Sigmoid colon (tissue), 7 donors: ENCODE measurements at places on chromosomes 7 and 10. TPM values are rescaled to one million over a fixed set of nuclear protein-coding genes. Genes with fewer than 3 reads are reported as not detected.

GRCh38 chr7:1912593-1913465 lies 242.8 kb downstream of the ELFN1 start:
- H3K4me3 ChIP-seq: no peak overlapping the region
- no peak for DNase-seq
- H3K27ac ChIP-seq: no peak overlapping the region

DNA sequence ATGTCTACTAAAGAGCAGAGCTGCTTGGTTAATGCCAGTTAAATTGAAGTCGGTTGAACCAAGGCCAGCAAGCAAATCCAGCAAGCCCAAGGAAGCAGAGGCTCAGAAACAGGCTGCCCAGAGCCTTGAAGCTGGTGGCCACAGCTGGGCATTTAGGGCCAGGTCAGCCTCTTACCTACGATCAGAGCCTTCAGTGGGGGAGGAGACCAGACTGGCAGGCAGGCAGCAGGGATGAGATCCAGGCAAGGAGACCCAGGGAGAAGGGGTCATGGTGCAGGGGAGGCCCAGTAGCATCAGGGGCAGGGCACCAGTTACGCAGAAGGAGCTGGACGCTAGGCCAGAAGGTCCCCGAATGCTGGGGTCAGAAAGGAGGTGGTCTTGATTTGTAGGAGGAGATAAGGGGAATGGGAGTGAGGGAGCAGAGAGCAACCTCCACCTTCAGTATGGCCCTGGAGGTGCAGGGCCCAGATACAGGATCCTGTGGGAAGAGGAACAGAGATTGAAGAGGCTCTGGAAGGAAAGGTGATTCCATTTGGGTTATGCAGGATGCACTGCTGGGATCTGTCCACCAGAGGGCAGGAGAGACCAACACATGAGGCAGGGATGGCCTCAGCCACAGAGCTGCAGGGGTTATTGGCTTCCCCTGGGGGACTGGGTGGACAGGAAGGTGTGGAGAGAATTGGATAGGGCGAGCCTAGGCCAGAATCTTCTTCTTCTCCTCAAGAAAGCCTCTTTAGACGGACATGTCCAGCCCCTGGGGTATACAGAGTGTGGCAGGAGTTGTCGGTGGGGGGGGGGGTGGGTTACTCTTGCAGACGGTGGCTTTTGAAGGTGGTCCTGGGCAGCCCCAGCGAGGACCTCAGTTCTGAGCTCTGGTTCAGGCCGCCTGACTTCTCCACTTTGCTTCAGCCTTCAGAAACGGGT lies 132.6 kb upstream of the PODXL start:
- peaks cover 45% of the 10 kb centered on the region for H3K27me3 ChIP-seq
- no peak overlapping the region for H3K4me3 ChIP-seq

DNA sequence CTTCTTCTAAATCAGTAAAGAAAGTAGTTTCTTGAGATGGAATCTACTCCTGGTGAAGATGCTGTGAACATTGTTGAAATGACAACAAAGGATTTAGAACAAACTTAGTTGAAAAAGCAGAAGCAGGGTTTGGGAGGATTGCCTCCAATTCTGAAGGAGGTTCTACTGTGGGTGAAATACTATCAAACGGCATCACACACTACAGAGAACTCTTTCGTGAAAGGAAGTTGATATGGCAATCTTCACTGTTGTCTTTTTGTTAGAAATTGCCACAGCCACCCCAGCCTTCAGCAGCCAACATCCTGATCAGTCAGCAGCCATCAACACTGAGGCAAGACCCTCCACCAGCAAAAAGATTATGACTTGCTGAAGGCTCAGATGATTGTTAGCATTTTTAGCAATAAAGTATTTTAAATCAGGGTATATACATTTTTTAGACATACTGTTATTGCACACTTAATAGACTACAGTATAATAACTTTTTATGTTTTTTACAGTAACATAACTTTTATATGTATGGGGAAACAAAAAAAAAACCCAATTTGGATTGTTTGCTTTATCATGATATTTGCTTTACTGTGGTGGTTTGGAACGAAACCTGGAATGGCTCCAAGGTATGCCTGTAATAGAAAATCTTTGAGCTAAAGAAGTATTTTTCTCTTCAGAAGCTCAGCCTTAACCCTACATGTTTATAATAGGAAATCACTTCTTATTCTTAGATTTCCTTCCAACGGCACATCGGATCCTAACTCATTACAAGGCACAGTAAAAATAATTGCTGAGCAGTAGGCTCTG lies 257.3 kb downstream of the LRMDA start:
- DNase-seq: no peak
- H3K36me3 ChIP-seq: no peaks in the 10 kb centered on the region
- peaks cover 6% of the 10 kb centered on the region for H3K4me1 ChIP-seq
- no peak overlapping the region for H3K27ac ChIP-seq

GRCh38 chr10:111473361-111473760 lies 396.5 kb downstream of the ADRA2A start:
- H3K4me3 ChIP-seq: no peak overlapping the region
- no peaks in the 10 kb centered on the region for H3K27me3 ChIP-seq
- no peak overlapping the region for H3K27ac ChIP-seq
- no peaks in the 10 kb centered on the region for H3K36me3 ChIP-seq

GRCh38 chr7:82435769-82436168 lies 7.8 kb downstream of the CACNA2D1 start:
- no peak for DNase-seq
- no peaks in the 10 kb centered on the region for H3K4me1 ChIP-seq
- no peak overlapping the region for H3K4me3 ChIP-seq
- no peaks in the 10 kb centered on the region for H3K27me3 ChIP-seq

- peaks cover 22% of the 10 kb centered on the region for H3K4me1 ChIP-seq
- DNase-seq: no peak
- H3K36me3 ChIP-seq: no peaks in the 10 kb centered on the region
- H3K27ac ChIP-seq: no peak overlapping the region
- no peak overlapping the region for H3K4me3 ChIP-seq
- H3K27me3 ChIP-seq: no peaks in the 10 kb centered on the region
Measured at GRCh38 chr7:133650069-133650468, 397.2 kb downstream of the EXOC4 start.

DNA sequence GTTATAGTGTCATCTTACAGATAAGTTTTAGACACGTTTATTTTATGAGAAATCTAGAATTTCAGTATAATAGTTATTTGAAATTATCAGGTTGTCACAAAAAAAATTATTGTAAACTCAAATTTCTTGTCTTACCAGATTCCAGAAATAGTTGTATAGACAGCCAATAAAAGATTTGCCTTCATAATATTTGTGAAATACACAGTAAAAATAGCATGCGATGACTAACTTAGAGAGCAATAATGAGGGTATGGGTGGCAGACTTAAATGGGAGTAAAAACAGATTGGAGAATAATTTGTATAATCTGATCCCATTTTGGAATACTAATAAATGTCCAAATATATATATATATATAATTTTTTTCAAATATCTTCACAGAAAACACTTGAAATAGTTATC lies 687.5 kb upstream of the LRRTM3 start:
- H3K4me3 ChIP-seq: no peak overlapping the region

- peaks cover 10% of the 10 kb centered on the region for H3K4me1 ChIP-seq
- no peak overlapping the region for H3K4me3 ChIP-seq
- H3K27me3 ChIP-seq: no peaks in the 10 kb centered on the region
- DNase-seq: no peak
- H3K27ac ChIP-seq: no peak overlapping the region
Measured at GRCh38 chr7:80288175-80289122, 153.8 kb downstream of the GNAI1 start.

GRCh38 chr7:140417456-140418155 lies 13.7 kb downstream of the RAB19 start:
- no peaks in the 10 kb centered on the region for H3K4me1 ChIP-seq
- no peak overlapping the region for H3K27ac ChIP-seq

DNA sequence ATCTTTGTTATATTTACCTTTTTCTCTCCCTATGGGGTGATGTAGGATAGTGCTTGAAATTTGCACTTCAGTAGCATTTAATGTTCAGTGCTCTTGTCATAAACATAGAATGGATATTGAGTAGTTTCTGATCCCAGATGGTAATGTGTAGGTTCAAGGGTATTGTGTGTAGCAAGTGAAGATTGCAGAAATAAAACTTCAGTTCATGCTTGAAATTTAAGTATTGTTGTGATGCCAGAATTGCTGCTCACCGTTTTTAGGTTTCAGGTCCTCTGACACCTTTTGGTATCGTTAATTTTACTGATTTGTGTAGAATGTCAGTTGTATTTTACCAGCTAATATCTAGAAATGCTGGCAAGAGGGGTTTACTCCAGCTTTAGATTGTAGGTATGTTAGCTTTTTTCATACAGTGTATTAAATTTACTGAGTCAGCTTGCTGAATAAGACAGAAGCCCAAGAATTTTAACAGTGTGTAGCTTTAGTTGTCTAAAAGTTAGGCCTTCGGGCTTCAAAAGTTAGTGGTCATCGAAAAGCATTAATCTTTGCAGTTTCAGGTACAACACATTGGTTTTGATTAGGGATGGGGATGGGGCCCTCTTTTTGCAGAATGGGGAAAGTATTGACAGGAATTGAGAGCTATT lies 1.9 kb downstream of the PTEN start:
- no peak for DNase-seq
- peaks cover 16% of the 10 kb centered on the region for H3K4me1 ChIP-seq
- peak overlapping the region; percentile 97 for H3K4me3 ChIP-seq
- H3K27ac ChIP-seq: peak overlapping the region; percentile 99
- H3K27me3 ChIP-seq: no peaks in the 10 kb centered on the region
- no peaks in the 10 kb centered on the region for H3K36me3 ChIP-seq

GRCh38 chr10:69043931-69044531 lies 43.9 kb upstream of the SRGN start:
- H3K27ac ChIP-seq: no peak overlapping the region
- no peak for DNase-seq
- H3K27me3 ChIP-seq: no peaks in the 10 kb centered on the region
- H3K36me3 ChIP-seq: no peaks in the 10 kb centered on the region

DNA sequence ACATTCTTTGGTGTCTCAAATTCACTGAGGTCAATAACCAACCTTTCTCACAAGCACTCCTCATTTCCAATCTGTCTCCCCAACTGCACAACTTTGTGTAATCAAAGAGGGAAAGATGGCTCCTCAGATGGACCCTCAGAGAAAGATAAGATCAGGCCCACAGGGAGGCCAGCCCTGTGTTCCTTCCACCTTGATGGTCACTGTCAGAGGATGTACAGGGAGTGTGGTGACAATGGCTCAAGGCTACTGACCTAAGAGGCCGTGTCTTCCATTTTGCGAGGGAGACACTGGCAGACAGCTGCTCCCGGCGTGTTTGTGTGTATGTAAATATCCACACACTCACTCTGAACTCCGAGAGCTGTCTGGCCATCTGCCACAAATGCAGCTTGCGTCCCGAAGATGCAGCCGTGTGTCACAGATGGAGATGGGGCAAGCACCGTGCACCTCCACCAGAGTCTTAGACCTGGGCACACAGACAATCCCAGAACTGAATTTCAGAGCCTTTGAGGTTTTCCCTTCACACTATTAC lies 712.1 kb upstream of the NRP1 start:
- H3K27ac ChIP-seq: no peak overlapping the region
- DNase-seq: no peak
- H3K27me3 ChIP-seq: no peaks in the 10 kb centered on the region
- H3K4me1 ChIP-seq: no peaks in the 10 kb centered on the region
- no peak overlapping the region for H3K4me3 ChIP-seq
- no peaks in the 10 kb centered on the region for H3K36me3 ChIP-seq

Gene RNF148
- 0.36 TPM for total RNA-seq

Gene SMNDC1
- 19.7 TPM for total RNA-seq

Gene IFIT2
- total RNA-seq: 3.6 TPM

GRCh38 chr7:28318101-28318762 lies 94.1 kb upstream of the CREB5 start:
- H3K36me3 ChIP-seq: no peaks in the 10 kb centered on the region
- no peaks in the 10 kb centered on the region for H3K27me3 ChIP-seq
- no peak overlapping the region for H3K4me3 ChIP-seq
- no peak for DNase-seq
- H3K27ac ChIP-seq: no peak overlapping the region
- peaks cover 6% of the 10 kb centered on the region for H3K4me1 ChIP-seq

DNA sequence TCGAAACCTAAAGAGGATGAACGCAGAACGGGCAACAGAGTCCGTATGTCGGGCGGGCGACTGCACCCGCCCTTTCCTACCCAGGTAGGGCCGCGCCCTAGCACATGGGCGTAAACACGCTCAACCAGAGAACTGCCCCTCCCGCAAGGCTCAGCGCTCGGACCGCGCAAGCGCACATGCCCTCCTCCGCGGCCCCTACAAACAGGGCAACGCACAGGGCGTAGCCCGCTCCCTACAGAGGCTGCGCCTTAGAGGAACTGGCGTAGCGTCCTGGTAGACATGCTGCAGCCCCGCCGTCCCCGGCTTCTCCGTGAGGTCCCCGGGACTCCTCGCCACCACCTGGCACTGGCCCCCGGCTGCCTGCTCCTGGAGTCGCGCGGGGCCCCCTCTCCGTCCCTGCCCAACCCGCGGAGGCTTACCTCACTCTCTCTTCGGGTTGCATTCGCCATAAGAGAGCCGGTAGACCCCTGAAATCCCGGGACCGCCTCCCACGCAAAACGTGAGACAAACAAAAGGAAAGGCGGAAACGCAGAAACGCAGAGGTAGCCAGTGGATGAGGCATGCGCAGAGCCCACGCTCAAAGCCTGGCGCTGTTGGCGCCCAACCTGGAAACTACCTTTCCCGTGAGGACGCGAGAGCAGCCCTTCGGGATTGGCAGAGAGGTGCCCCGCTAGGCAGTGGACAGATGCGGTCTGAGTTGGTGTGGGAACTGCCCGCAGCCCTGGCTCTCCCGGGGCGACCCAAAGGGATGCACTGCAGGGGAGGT lies at the start of gene ZNF33B:
Gene ZNF33B (minus strand): TSS at position 516 of the 766 bp plus-strand sequence. CDS start 1,642 bp downstream, outside the sequence.
- H3K4me1 ChIP-seq: no peaks in the 10 kb centered on the region
- peak within 1 kb of the TSS; percentile 62 for H3K4me3 ChIP-seq
- H3K36me3 ChIP-seq: no peaks in the 10 kb centered on the region
- peak; percentile 95 for DNase-seq

Gene PTPRZ1
- 5.6 TPM for total RNA-seq

DNA sequence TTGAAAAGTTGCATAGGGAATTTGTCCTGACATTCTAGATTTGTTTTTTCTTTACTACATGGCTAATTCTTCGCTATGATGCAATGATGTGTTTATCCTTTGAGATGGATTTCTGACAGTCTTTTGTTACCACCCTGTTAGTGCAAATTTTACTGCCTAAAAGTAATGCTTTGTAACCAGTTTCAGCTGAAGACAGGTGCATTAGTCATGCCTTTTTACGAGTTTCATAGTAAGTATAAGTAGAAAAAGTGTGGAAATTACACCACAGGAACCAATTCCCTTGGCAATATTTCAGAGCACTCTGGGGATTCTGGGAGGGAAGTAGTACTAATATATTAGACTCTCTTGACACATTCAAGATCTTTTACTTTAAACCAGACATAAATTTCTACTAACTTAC lies 257.8 kb upstream of the DKK1 start:
- peaks cover 7% of the 10 kb centered on the region for H3K4me1 ChIP-seq
- no peak overlapping the region for H3K27ac ChIP-seq
- DNase-seq: no peak
- no peaks in the 10 kb centered on the region for H3K27me3 ChIP-seq
- H3K4me3 ChIP-seq: no peak overlapping the region

DNA sequence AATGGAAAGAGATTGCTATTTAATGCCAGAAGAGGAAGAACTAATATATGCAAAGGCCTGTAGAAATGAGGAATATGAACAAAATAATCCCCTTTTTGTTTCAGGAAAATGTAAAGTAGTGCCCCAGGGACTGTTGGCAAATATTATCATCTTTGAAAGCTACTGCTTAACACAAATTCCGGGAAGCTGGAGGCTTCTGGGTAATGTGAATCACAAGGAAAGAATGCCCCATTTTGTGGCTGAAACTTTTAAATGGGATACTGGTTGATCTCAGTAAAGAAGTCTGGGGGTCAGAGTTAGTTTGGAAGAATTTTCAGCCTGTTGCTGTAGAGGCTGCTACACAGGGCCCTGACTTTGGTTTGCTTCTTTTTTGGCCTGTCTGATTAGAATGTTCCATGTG lies 141.0 kb downstream of the PTEN start:
- no peaks in the 10 kb centered on the region for H3K36me3 ChIP-seq
- H3K27me3 ChIP-seq: no peaks in the 10 kb centered on the region
- DNase-seq: no peak
- H3K4me1 ChIP-seq: no peaks in the 10 kb centered on the region
- no peak overlapping the region for H3K4me3 ChIP-seq
